ENCODE measurements at places on chromosomes 11 and 22. TPM values are rescaled to one million over a fixed set of nuclear protein-coding genes. Genes with fewer than 3 reads are reported as not detected.

Gene NCAM1
- 0.11 TPM for total RNA-seq

Gene OR51B5
- not detected for total RNA-seq

Gene LRP5
- 62.0 TPM for total RNA-seq

Gene NEU3
- 3.2 TPM for total RNA-seq

Gene ARHGEF17
- 7.8 TPM for total RNA-seq

Gene DMC1
- 4.8 TPM for total RNA-seq

Gene SPI1
- not detected for total RNA-seq

Gene GLB1L3
- total RNA-seq: 0.04 TPM

Gene FEN1
- total RNA-seq: 98.8 TPM

Gene MYBPC3
- total RNA-seq: 0.08 TPM
